ENCODE measurements at places on chromosomes 4 and X.

DNA sequence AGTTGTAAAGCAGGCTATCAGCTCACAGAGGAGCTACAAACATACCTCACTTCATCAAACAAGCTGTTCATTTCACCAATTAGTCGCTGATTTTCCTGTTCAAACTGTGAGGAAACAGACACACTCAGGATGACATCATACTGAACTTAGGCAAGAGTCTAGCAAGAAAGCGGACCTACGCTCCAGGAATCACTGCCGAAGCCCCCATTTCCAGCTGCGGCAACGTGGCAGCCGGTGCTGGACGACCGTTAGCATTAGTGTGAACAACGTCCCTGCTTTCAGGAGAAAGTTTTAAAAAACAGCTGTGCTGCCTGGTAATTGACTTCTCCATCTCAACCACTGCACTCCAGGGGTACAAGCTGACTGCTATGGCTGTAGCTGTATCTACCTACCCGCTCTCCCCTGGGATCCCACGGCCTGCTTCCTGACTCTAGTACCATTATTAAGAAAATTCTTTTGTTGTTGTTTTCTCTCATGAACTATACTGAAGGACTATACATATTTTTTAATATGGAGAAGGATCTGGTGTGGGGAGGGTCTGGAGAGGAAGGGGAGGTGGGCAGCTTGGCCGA, 38.3 kb downstream of the NSG1 start:
- DNase-seq, result no peak

GRCh38 chr4:100289946-100290345, 99.7 kb upstream of the DDIT4L start:
- no peak for DNase-seq

- DNase-seq, result no peak
Observed at GRCh38 chr4:39045827-39046221, 13.6 kb upstream of the TMEM156 start.

DNA sequence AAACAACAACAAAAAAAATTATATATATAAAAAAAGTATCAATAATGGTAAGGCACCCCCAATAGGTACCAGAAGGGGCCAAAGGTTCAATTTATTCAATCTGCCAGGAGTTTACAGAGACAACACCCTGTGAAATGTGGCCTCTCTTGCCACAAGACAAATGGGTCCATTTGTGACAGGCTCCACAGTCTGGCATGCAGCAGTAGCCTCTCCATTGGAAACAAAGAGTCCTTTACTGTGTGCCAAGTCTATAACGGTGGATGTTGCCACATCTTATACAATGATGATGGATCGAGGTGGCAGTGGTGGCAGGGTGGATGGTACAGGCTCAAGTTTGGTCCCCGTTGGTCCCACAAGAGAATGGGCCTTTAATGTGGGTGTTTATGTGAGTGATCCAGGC, 70.1 kb upstream of the SH3RF1 start:
- no peak for DNase-seq

GRCh38 chrX:68627986-68628385, 19.5 kb upstream of the STARD8 start:
- DNase-seq, result no peak

DNA sequence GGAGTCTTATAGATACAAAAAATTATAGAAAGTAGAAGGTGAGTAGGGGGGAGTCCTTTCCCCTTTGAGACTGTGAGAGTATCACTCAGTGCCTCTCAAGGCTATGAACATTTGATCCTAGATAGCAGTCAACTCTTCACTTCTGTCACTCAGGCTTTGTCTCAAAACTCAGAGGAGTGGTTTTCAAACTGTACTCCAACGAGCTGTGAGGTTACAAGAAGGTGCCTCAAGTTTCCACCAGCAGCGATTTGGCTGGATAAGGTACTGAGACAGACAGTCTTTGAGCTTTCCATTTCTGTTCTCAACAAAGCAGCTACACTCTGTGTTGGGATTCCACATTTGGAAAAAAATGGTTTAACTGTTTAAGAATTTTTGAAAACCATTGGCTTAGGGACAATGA, 48.0 kb upstream of the NDST3 start:
- DNase-seq, result no peak

DNA sequence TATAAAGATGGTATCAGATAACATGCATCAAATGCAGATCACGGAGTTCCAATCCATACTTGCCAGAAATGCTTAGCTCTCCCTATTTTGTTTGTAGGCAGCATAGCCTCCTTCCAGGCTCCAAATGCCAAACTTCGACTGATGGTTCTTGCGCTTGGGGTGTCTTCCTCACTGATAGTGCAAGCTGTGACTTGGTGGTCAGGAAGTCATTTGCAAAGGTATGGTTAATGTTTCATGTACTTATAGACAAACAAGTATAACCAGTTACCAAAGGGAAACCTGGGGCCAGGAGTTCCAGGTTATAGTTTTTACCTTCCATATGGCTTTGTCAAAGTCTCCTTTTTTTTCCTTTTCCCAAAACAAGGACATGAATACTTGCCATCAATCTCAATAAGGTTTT, 5.3 kb downstream of the CWH43 start:
- no peak for DNase-seq

GRCh38 chr4:185722029-185722316, 90.0 kb downstream of the SORBS2 start:
- no peak for DNase-seq

DNA sequence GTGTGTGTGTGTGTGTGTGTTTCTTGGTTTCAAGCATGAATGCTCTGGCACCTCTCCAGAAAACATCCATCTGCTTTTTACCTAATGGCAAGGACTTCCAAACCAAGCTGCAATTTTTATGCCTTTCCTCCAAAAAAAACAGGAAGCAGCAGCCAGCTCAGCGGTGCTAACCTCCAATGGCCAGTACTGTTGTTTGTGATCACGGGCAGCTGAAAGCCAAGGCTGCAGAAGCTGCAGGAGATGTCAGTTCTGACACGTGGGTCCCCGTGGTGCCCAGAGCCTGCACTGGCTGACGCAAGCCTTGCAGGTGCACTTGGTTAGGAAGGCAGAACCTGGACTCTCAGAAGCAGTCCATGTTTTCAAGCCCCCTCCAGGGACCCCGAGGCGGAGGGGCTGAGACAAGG, 313.6 kb upstream of the DDX53 start:
- DNase-seq, result no peak

DNA sequence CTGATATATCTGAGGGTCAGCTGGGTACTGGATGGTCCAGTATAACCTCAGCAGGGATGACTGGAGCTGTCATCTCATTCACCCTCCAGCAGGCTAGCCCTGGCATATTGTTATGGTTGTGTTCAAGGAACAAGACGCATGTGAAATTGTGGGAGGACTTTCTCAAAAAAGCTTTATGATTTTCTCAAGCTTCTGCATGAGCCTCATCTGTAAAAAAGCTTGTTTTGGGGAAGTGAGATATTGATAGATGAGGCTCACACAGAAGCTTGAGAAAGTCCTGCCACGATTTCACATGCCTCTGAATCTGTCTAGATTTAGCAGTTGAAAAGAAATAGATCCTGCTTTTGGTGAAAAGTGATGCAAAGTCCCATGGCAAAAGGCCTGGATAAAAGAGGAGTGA, 93.4 kb downstream of the SPCS3 start:
- no peak for DNase-seq

GRCh38 chr4:97942137-97942536, 201.1 kb downstream of the STPG2 start:
- DNase-seq, result no peak

DNA sequence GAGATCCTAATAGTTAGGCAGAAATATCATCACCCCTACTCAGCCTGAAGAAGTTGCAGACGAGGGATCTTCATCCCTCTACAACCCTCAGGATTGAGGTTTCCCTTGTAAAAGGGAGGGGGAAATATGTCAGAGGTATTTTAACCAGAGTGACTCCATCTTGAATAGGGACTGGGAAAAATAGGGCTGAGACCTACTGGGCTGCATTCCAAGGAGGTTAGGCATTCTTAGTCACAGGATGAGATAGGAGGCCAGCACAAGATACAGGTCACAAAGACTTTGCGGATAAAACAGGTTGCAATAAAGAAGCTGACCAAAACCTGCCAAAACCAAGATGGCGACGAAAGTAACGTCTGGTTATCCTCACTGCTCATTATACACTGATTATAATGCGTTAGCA, 17.5 kb downstream of the IL13RA2 start:
- no peak for DNase-seq

DNA sequence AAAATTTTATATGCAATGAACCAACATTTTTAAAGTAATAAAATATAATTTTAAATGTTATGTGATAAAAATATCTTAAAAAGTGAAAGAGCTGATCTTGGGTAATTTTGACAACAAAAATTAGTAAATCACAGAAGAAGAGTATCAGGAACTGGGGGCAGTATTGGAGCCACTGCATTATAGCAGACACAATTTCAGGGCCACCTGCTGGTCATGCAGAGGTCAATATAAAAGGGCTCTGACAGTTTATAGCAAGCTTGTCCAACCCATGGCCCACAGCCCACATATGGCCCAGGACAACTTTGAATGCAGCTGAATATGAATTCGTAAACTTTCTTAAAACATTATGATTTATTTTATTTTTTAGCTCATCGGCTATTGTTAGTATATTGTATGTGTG, 13.0 kb upstream of the LEF1 start:
- DNase-seq, result no peak

DNA sequence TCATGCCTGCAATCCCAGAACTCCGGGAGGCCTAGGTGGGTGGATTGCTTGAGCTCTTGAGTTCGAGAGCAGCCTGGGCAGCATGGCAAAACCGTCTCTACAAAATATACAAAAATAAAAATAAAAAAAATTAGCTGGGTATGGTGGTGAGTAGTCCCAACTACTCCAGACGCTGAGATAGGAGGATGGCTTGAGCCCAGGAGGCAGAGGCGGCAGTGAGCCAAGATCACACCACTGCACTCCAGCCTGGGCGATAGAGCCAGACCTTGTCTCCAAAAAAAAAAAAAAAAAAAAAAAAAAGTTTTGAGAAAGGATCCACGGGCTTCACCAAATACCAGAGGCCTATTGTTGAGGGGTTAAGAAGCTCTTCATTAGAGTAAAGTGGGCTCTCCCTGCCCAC, 8.0 kb downstream of the SUPT20HL2 start:
- DNase-seq, result no peak

DNA sequence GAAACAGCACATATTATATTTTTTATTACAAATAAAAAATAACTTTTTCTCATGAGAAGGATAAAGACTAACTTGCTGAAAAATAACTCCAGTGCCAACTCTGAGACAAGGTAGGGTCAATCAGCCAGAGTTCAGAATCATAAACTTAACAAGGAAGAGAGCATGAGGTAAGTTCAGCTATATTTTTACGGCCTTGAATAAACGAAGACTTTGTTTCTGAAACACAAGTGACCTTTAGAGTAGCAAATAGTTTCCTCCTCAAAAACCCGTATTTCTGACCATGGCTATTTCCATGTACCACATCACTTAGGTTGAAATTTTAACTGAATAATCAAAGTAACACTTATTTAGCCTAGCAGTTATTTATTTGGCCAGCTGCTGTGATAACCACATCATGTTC, 45.5 kb downstream of the PRDM5 start:
- no peak for DNase-seq

- no peak for DNase-seq
Observed at GRCh38 chr4:2865196-2865780, 21.6 kb downstream of the ADD1 start.

DNA sequence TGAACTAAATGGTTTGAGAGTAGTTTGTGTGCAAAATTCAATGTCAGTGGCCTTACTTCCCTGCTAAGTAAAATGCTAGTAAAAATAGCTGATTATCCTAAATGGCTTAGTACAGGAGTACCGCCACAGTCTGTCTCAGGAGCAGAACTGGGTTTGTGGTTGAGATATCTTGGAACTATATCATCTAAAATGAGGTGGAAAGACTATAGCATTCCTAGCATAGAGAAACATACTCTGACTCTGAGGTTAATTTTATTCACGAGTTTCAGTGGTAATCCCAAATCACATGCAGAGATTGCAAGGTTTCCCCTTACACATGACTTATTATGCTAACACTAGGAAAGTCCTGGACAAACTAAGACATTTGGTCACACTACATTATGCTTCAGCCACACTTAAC, 70.4 kb downstream of the OR13H1 start:
- no peak for DNase-seq

DNA sequence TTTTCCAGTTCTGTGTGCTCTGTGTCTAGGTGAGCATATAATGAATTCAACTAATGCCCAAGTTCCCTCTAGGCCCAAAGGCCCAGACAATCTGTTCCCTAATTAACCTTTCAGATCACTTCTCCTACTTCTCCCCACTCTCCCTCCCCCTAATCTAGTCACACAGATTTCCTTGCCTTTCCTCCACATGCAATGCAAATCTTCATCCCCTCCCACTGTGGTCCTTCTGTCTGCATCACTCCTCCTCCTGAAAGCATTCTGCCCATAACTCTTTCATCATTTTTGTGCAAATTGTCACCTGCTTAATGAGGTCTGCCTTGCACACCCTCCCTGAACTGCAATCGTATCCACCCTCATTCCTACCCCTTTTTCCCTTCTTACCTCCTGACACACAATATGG, 346.6 kb downstream of the FBXO8 start:
- no peak for DNase-seq

DNA sequence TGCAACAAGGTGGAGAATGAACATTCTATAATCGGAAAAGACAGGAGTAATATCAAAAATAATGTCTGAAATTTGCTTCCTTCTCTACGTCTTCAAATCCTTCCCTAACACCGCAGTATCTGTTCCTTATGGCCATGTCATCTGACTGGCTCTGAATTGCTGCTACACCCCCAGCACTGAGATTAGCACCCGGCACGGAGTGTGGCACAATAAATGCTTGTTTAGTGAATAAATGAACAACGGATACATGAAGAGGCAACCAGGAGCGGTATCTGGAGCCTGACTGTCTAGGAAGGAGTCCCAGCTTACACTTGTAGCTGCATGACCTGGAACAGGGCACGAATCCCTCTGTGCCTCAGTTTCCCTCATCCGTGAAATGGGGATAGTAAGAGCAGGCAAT, 164.3 kb downstream of the AFAP1 start:
- DNase-seq, result no peak

DNA sequence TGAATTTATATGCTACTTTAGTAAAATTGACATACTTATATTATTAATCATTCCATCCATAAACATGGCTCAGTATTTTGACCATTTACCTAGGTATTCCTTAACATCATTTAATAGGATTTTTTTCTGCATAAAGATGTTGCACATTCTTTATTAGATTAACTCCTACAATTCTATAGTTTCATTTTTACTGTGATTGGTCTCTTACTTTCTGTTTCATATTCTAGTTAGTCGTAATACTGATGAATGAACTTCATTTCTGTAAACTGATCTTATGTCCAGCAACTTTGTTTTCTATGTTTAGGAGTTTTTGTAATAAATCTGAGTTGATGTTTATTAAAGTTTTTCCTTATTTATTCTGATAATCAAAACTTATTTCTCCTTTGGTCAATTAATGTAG, 278.2 kb upstream of the CXXC4 start:
- no peak for DNase-seq

- DNase-seq, result no peak
Observed at GRCh38 chr4:43242606-43243005, 350.1 kb downstream of the GRXCR1 start.

- no peak for DNase-seq
Observed at GRCh38 chr4:64814616-64815015, 405.4 kb upstream of the TECRL start.

- no peak for DNase-seq
Observed at GRCh38 chr4:35757836-35758235, 486.5 kb downstream of the ARAP2 start.
